ENCODE measurements at places on chromosomes 1 and 21. TPM values are rescaled to one million over a fixed set of nuclear protein-coding genes. Genes with fewer than 3 reads are reported as not detected.

Gene KCNJ9
- not detected for polyA plus RNA-seq

Gene CFHR2
- polyA plus RNA-seq, result not detected

Gene USP48
- polyA plus RNA-seq, result 28.0 TPM

Gene FMO4
- polyA plus RNA-seq, result 3.5 TPM

Gene FAM72D
- polyA plus RNA-seq, result 0.74 TPM

Gene NPHP4
- 2.6 TPM for polyA plus RNA-seq

Gene THEM5
- polyA plus RNA-seq, result not detected

Gene SMIM1
- polyA plus RNA-seq, result 2.0 TPM

Gene TCHH
- polyA plus RNA-seq, result 0.42 TPM

Gene LYPD8
- 0.16 TPM for polyA plus RNA-seq

Gene MEX3A
- 0.17 TPM for polyA plus RNA-seq

All from spleen (tissue), 13 donors.